Vagina (tissue), 2 donors: ENCODE measurements at places on chromosomes 13 and 19.

DNA sequence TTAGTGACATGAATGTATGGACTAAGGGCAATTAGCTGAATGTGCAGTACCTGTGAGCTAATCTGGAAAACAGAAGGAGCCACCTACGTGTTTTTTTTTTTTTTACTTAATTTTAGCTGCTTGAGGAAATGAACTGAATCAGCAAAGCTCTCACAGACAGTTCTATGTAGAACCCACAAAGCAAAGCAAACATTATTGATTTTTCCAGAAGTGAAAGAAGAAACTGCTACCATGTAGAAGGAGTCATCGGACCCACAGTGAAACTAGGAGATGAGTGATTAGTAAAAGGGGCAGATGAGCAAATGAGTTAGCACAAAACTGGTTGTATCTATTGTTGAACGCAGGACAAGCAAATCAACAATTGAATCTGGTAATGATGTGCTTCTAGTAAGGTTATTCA, 94.1 kb upstream of the SLC7A1 start:
- no peak for DNase-seq

GRCh38 chr13:43786766-43787517, at the start of gene ENOX1:
ENOX1 (minus strand) TSS chr13:43786972.
- DNase-seq, result no peak

DNA sequence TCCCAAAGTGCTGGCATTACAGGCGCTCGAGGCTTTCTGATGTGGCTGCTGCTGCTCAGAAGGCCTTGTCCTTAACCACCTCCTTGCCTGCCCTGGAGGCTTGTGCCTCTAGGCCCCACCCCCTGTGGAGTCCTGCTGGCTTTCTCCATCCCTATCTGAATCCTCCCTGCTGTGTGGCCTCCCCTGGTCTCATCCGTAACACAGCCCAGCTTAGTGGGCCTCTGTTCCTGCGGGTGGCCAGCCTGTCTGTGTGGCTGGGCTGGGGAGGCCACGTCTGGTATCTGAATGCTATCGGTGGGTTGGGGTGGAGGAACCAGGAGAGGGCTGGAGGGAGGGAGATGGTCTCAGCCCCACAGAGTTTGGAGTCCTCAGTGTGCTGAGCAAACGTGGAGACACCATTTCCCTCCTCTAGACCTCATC, 4.7 kb downstream of the RPL28 start:
- no peak for DNase-seq

DNA sequence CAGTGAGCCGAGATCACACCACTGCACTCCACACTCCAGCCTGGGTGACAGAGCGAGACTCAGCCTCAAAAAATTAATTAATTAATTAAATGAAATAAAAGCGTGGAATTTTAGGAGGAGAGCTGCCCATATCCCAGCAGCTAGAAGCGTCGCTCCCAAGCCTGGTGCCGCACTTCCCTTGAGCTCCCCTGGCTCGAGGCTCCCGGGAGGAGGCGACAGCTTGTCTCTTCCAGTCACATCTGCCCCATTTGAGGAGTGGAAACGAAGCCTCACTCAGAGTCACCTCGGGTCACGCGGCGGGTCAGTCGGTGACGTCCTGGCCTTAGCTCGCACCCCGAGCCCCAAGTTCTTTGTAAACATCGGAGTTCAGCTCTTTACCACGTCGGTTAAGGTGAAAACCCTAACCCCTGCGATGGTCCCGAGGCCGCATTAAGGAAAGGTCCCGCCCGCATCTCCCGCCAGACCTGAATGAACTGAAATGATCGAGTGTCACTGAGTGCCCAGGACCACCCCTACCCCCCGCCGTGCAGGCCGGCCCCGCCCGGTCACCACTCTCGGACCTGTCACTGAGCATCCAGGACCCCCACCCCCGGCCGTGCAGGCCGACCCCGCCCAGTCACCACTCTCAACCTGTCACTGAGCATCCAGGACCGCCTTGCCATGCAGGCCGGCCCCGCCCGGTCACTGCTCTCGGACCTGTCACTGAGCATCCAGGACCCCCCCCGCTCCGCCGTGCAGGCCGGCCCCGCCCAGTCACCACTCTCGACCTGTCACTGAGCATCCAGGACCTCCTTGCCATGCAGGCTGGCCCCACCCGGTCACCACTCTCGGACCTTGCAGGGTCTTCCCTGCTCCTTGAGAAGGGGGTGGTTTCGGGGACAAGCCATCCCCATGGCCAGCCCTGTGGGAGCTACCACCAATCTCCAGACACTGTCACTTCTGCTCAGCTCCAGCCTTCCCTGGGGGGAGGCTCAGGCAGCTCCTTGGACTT, 176.9 kb downstream of the KDM4B start:
- no peak for DNase-seq

- DNase-seq, result no peak
Measured at GRCh38 chr13:23146006-23146405, 34.8 kb upstream of the SGCG start.
